ENCODE measurements at places on chromosomes 16 and 17.

DNA sequence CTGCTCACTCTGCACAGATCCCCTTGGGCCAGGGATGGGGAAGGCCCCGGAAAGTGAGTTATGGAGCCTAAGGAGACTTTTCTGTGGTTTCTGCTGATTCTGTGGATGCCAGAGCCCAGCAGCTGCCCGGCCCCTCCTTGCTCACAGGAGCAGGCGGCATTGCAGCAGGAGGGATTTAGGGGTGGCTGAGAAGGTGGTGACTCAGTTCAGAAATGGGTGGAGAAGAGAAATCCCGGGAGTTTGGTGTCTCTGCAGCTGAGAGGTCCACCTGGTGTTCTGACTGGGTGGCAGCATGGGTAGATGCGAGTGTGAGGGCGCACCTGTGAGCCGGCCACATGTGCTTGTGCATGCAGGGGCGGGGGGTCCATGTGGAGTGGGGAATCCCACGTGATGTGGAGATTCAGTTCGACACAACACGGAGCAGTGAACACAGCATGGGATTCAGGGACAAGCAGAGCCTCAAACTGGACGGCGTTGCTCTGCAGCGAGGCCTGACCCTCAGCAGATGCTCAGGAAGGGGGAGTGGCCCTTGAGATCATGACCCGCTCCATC lies 16.0 kb upstream of the SPPL2C start:
- no peak for DNase-seq

GRCh38 chr17:40452216-40452787 lies 9.1 kb downstream of the IGFBP4 start:
- peak; percentile 98 for DNase-seq

DNA sequence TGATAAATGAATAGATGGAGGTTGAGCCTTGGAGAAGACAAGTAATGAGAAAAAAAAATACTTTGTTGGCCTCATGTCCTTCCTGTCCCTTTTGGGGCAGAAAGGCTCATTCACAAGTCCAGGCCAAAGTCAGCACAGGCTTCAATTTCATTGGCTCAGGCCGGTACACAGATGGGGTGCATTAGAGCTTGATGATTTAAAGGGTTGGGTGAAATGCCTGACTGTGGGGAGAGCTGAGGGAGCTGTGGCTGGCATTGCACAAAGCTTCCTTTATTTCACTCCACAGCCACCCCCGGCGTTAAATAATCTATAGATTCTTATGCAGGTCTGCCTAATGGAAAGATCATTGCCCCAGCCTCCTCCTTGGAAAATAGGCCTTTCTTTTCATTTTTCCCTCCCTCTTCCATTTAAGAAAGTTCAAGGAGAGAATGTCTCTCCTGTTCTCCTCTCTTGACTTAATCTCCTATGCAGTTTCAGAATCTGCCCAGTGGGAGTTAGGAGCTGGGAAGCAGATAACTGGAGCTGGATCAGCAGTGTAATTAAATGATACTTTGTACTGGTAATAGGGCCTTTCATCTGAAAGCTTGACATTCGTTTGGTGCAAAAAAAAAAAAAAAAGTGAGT lies 24.4 kb downstream of the YPEL2 start:
- DNase-seq: no peak

DNA sequence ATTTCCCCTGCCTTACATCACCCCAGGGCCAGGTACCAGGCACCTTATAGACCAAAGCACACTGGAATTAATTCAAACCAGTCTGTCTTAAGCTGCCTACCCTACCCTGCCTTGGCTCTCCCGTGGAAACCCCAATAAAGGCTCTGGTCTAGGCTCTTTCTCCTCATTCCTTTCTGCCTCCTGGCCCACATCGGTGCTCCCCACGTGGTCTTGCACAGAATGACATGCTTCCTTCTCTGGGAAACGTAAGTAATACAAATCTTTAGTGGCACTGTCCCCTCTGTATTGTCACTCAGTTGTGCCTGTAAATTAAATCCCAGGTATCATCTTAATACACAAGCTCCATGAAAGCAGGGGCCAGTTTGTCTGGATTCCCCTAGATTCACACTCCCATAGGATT lies 16.6 kb downstream of the KRT25 start:
- no peak for DNase-seq

GRCh38 chr17:48909783-48910182 lies 1.6 kb downstream of the UBE2Z start:
- DNase-seq: no peak

- DNase-seq: no peak
These were observed 89.3 kb downstream of the IRF8 start for GRCh38 chr16:85988306-85988705.

- DNase-seq: no peak
These were observed 34.6 kb upstream of the CDH15 start for GRCh38 chr16:89136931-89137330.

GRCh38 chr17:6682339-6682738 lies 30.8 kb downstream of the C17orf100 start:
- no peak for DNase-seq

GRCh38 chr16:89173174-89173921 lies 1.8 kb downstream of the CDH15 start:
- no peak for DNase-seq

DNA sequence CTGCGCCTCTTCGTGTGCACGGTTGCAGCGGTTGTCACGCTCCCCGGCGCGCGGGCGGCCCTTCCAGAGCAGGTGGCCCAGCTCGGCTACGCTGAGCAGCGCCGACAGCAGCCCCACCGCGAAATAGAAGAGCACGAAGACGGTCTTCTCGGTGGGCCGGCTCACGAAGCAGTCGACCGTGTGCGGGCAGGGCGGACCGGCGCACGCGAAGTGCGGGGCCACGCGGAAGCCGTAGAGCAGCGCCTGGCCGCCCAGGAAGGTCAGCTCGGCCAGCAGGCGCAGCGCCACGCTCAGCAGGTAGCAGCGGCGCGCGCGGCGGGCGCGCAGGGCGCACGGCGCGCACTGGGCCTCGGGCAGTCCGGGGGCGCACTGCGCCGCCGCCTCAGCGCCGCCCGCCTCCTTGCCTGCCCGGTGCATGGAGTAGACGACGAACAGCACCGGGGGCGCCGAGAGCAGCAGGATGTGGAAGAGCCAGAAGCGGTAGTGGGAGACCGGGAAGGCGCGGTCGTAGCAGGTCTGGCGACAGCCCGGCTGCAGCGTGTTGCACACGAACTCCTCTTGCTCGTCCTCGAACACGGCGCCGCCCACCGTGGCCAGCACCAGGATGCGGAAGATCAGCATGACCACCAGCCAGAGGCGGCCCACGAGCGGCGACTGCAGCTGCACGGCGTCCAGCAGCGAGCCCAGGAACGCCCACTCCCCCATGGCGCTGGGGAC lies 1.3 kb downstream of the GJD3 start:
- peak; percentile 17 for DNase-seq

DNA sequence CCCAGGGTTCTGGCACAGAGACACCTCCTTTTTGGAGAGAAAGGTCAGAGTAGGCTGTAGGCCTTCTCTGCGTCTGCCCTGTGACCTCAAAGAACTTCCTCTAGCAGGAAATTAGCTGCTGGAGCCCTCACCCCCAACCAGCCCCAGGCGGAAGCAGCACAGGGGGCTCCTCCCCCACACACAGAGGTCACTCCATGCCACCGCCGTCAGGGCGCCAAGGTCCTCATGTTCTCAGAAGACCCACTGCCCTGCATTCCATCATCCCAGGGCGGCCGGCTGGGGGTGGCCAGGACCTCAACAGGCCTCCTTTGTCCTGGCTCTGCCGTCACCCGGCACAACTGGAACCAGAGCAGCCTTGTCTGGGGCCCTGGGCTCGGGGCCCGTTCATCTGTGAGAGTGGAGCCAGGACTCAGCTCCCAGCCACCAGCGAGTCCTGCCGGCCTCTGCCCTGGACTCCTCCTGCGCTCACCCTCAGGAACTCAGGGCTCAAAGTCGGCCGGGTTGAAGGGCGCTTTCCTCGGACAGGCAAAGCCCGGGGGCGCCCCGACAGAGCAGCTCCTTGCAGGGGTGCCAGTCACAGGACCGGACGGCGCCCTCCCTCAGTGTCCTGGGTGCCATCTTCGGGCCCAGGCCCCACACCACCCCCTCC lies 1.2 kb downstream of the TMC6 start:
- no peak for DNase-seq

DNA sequence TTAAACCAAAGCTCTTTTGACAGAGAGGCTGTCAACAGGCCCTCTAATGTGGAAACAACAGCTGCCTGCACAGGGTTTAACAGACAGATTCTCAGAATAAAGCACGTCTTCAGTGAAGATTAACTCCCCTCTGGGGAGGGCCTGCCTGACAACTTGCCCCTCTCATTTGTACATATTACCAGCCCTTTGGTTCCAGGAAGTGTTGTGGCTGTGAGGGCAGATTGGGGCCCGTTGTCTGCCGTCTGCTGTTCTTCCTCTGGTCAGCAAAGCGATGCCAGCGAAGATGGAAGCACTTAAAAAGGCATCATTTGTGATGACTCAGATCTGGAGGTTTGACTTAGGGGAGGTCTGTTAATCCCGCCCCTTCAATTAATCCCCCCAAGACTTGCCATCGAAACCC lies 177.0 kb upstream of the IRX6 start:
- no peak for DNase-seq

DNA sequence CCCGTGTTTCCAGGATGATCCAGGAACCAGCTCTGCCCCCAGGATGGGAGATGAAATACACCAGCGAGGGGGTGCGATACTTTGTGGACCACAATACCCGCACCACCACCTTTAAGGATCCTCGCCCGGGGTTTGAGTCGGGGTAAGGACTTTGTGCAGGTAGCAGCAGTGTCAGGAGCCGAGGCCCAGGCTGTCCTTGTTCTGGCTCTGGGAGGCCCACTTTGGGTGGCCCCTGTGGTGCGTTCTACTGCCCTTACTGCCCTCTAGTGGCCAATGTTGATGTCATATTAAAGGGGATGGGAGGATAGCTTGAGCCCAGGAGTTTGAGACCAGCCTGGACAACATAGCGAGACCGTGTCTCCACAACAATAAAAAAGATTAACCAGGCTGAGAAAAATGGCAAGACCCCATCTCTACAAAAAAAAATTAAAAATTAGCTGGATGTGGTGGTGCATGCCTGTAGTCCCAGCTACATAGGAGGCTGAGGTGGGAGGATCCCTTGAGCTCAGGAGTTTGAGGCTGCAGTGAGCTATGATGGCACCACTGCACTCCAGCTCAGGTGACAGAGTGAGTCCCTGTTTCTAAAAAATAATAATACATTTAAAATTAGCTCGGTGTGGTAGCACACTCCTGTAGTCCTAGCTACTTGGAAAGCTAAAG lies 20.9 kb upstream of the CLEC18A start:
- peak; percentile 69 for DNase-seq

GRCh38 chr17:9473711-9474110 lies 101.9 kb downstream of the STX8 start:
- peak; percentile 88 for DNase-seq

GRCh38 chr17:80035937-80036714 lies at the start of gene CCDC40:
Gene CCDC40, plus strand, starts transcription at chr17:80036642. Its CDS starts 21 bp downstream, at chr17:80036663.
- peak; percentile 58 for DNase-seq

- peak; percentile 84 for DNase-seq
These were observed 11.8 kb upstream of the CIBAR2 start for GRCh38 chr16:85123891-85124635.

GRCh38 chr16:69903865-69904415 lies 47.2 kb upstream of the CLEC18A start:
- DNase-seq: no peak

GRCh38 chr17:2723505-2723996 lies 12.0 kb upstream of the CLUH start:
- DNase-seq: no peak

- no peak for DNase-seq
These were observed 387.3 kb downstream of the MAF start for GRCh38 chr16:79213214-79213613.

DNA sequence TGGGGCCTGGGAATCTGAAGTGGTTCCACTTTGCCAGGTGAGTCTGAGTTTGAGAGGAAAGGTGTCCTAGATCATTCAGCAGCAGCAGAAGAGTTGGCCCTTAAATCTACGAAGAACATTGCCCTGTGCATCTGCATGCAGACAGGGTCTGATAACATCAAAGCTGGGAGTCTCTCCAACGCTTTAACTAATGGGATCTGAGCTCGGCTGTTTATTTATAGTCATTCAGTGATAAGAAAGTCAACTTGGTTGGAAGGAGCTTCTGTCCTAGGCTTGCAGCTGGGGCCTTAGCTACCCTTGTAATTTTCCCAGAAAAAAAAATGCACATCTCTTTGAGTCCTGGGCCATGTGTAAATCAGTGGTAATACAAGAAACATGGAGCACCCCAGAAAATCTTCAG lies 418.0 kb upstream of the HSBP1 start:
- no peak for DNase-seq

DNA sequence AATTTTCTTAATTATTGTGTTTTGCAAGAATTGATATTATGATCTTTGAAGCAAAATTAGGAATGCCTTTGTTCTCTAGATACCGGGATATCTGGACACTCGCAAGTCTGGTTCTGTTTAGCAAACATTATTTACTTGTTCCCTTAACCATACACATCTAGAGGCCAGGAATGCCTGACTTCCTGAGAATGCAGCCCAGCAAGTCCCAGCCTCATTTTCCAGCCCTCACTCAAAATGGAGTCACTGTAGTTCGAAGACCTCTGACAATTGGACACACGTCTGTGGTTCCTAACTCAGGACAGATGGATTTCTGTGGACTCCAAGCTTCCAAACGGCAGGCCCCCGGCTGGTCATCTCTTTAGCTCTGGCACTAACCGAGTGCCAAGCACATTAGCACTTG lies 355.4 kb upstream of the RBFOX1 start:
- no peak for DNase-seq

GRCh38 chr16:76583945-76584344 lies 306.7 kb downstream of the CNTNAP4 start:
- DNase-seq: peak; percentile 1

GRCh38 chr17:41492351-41492750 lies 2.6 kb upstream of the KRT36 start:
- DNase-seq: peak; percentile 60

DNA sequence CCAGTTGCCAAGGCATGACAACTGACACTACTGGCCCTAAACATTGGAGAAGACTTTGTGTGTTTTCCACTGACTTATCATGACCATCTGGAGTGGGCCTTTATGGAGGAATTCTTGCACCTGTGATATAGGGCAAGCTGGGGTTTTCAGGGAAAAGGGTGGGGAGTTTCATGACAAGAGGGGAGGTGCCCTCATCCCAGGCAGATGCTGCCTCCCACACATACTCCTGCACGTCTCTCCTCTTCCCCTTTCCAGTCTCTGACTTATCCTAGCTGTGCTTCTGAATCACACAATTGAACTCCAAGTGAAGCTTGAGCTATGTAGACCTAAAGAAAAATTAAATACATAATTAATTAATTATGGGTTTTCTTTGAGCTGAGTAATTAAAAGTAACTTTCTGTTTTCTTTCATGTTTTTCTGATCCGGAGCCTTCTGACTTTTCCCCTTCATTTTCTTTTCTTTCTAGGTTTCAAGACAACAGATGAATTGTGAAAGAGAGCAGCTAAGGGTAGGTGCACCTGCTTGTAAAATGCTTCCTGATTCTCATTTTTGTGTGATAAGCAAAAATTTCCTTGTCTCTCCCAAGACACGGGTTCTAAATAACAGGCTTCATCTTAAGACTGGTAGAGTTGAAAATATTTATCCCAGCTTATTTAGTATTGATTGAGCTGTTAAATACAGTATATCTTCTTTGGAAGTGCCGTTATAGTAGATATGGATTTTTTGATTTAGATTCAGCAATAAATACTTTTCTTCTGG lies 280.9 kb upstream of the RBFOX1 start:
- DNase-seq: no peak
